ENCODE measurements at places on chromosomes 5 and 9. TPM values are rescaled to one million over a fixed set of nuclear protein-coding genes. Genes with fewer than 3 reads are reported as not detected.

GRCh38 chr9:6632516-6633183, 12.9 kb downstream of the GLDC start:
- DNase-seq: no peak

DNA sequence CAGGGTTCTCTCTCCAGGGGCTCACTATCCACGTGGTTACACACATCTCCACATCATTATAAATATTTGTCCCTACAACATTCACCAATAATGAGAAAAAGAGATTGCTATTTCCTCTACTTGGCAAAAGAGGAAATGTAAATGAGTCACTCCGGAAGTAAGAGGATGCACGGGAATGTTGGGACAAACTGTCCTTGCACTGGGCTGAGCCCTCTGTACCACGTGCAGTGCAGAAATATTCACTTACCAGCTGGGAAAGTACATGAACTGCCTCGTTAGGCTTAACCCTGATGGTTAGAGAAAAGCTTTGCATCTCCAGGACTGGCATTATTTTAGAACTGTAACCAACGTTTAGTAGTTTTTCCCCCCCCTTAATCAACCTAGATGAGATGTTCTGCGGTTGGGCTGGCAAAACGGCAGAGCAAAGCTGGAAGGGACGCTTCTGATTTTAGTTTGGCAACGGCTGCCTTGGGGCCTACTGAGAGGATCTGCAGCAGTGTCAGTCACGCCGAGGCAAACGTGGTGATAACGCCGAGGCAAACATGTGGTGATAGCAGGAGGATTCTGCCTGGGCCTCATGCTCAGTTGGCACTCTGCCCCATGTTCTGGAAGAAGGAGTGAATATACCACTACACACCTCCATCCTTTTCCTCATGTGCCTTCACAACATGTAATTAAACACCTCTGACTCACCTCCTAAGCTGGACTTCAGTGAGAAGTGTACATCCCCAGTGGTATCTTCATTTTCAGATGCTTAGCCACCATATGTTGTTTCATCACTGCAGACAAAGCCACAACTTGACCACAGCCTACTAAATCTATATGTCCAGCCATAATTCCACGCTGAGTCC, 661.4 kb upstream of the KLF4 start:
- DNase-seq: peak; percentile 31

DNA sequence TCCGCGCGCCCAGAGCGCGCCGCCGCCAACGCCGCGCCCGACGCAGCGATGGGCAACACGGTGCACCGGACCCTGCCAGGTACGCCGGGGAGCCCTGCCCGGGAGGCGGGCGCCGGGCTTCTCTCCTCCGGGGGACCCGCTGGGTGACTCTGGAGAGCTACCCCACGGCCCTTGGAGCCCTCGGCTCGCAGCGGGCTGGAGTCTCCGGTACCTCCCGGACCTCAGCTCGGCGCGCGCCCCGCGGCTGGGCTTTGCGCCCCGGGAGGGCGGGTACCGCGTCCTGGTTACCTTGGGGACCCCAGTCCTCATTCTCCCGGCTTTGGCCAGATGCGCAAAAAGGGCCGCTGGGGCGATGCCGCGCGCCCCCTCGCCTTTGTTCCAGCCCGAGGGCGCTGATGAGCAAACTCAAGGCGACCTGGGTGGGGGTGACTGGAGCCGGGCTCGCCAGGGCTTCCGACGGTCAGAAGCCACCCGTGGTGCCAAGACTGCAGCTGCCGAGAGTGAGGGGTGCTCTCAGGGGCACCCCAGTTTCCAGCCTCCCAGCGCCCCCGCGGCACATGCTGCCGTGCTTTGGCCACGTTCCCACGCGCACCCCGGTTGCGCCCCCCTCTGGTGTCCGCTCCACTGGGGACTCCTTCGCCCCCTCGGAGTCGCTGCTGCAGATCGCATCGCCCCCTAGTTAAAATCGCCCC, 442 bp downstream of the NEURL1B start:
- DNase-seq: no peak

GRCh38 chr5:92580814-92581213, 1000.2 kb downstream of the NR2F1-AS1 start:
- no peak for DNase-seq

DNA sequence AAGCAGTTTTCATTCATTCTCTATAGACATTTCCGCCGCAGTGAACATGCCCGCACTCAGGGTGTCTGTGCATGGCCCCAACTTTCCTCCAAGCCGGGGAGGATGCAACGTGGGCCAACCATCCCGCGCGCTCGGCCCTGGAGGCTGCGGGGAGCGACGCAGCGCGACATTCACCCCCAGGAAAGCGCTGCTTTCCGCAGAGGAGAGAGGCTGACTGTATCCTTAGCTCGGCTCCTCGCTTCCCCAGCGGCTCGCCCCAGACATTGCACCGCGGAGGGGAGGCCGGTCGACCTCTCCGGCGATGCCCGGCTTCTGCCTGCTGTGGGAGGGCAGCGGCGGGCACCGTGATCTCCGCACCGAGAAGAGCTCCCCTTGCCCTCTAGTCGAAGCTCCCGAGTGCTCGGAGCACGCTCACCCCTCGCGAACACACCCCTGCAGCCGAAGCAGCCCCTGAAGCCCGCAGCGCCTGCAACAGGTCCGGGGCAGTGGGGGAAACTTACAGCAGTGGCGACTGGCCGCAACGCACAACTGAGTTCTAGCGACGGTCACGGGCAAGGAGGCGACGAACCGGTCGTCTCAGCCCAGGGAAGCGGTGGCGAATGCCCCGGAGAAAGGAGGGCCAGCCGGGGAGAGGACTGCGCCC, 600 bp downstream of the ENC1 start:
- DNase-seq: peak; percentile 23

Gene UBAC1
- polyA plus RNA-seq: 83.8 TPM

Gene REEP2
- polyA plus RNA-seq: 2.3 TPM

Gene IL5
- polyA plus RNA-seq: not detected

All from heart right ventricle (tissue), 16 donors.